ENCODE measurements at places on chromosomes 7 and 10.

DNA sequence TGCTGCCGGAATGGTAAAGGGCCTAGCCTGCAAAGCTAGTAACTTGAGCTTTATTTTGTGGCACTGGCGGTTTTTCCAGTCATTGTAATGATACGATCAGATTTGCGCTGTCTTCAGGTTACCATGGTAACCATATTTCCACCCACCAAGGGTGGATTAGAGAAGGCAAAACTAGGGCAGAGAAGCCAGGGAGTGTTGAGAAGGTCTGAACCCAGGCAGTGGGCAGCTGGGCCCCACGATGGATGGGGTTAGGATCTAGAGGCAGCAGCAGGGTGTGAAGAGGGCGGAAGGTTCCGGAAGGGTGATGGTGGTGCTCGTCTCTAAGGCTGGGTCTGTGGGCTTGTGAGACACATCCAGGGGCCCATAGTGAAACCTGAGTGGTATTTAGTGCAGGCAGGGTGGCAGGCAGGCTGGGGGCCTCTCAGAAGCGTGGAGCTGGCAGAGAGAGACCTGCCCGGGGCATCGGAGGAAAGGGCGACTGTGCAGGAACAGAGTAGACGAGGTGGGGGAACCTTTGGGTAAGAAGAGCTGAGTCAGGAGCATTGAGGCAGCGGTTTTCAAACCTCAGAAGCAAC lies 87.9 kb upstream of the GTF2I start:
- DNase-seq: no peak

- no peak for DNase-seq
These were observed 412.9 kb upstream of the NFE2L3 start for GRCh38 chr7:25739143-25739542.

GRCh38 chr10:35585356-35585755 lies 19.8 kb upstream of the GJD4 start:
- DNase-seq: no peak

- DNase-seq: no peak
These were observed 233.1 kb downstream of the PLXNA4 start for GRCh38 chr7:132343199-132343598.

DNA sequence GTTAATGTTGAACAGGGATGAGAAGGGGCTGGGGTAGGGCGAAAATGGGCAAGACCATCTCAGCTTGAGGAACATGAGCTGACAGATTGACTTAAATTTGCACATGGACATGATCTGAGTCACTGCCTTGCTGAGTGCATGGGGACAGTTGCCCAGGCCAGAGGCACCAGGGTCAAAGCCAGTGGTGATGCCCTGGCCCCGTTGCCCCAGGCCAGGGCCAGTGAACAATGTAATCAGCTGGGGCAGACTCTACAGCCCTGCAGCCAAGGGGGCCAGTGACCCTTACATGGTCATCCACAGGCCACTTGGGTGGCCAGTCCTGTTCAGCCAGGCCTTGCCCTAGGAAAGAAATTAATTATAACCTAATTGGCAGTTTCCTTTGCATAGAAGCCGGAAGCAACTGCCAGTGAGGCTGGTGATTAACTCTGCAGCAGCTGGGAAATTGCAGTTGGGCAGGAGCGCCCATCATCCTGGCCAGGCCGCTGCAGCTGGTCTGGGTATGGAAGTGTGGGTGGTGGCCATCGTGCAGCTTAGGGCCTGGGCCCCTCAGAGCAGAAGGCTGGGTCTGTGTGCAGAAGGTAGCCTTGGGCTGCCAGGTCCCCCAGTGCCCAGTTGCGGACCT lies 9.6 kb downstream of the RET start:
- no peak for DNase-seq

- no peak for DNase-seq
These were observed 22.7 kb downstream of the DHTKD1 start for GRCh38 chr10:12091421-12091820.
